Upper lobe of right lung (tissue), 1 donor: ENCODE measurements at places on chromosomes 12 and 14. TPM values are rescaled to one million over a fixed set of nuclear protein-coding genes. Genes with fewer than 3 reads are reported as not detected.

KRT71 gene
- not detected for total RNA-seq

DNA sequence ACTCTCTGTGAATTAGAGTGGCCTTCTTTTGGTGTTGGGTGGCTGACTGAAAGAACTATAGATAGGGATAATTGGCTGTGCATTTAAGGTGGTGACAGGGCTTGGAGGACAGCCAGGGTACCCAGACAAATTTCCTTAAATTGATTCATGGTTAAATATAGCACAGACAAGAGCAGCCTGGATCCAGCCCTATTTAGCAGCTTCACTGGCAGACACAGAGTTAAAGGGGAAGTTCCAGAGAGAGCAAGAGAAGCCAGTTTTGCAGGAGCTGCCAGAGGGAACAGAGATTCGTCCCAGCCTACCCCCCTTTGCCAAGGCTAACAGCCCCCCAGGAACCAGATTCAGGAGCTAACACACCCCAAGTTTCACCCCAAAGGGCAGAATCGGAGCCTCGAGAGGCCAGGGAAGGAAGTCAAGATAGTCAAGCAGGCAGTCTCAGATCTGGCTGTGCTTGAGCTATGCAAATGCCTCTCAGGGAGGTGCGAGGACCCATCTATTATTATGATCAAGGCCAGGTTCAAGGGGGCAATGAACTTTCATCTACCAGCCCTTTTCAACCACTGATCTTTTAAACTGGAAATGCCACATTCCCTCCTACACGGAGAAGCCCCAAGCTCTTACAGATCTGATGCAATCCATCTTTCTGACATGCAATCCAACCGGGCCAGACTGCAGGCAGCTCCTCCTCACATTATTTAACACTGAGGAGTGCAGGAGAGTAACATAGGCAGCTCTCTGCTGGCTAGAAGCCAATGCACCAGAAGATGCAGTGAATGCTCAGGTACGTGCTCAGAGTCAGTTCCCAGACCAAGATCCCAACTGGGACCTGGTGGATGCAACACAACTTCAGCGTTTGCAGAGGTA is 58.2 kb downstream of the DHRS2 start:
- no peak for DNase-seq

LIN7A gene
- total RNA-seq, result 18.9 TPM

- DNase-seq, result no peak
Measured at GRCh38 chr12:54428050-54429013, 9.3 kb upstream of the ITGA5 start.

FITM1 gene
- 1.1 TPM for total RNA-seq
